ENCODE measurements at places on chromosomes 4 and X.

GRCh38 chr4:15729910-15730533, 27.2 kb downstream of the BST1 start:
- peak; percentile 36 for DNase-seq

- DNase-seq = no peak
These were observed 41.6 kb upstream of the SLC25A4 start for GRCh38 chr4:185101354-185101890.

GRCh38 chr4:74114234-74114633, 15.2 kb upstream of the CXCL2 start:
- DNase-seq = no peak

DNA sequence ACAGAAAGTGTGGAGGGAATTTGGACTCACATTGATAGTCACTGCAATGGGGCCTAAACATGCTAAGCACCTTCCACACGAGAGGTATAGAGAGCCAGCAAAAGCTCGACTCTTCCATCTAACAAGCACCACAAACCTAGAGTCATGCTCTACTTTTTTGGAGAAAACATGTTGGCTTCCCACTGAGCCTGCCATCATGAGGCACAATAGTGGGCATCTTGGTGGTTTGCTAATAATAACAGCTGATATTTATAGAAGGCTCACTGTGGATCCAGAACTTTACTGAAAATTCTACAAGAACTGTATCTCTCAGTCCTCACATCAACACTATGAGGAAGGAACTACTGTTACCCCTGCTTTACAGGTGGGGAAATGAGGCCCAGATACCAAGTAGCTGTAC, 26.6 kb downstream of the MAML3 start:
- DNase-seq = no peak

GRCh38 chrX:118971552-118971951, 2.9 kb upstream of the LONRF3 start:
- no peak for DNase-seq

DNA sequence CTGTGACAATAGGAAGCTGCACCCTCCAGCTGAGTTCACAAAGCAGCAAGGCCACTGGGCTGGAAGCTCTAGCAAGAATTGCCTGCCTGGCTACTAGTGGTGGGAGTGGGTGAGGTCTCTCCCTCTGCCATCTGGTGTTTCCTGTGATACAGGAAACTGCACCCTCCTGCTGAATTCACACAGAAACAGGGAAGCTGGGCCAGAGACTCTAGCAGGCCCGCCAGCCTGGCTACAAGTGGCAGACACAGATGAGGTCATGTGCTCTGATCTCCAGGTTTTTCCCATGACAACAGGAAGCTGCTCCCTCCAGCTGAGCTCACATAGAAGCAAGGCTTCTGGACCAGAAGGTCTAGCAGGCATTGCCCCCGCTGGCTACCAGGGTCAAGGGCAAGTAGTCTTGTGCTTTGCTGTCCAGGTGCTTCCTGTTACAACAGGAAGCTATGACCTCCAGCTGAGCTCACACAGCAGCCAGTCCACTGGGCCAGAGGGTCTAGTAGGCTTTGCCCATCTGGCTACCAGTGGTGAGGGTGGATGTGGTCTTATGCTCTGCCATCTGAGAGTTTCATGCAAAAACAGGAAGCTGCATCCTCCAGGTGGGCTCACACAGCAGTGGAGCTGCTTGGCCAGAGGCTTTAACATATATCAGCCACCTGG, 41.5 kb upstream of the ZXDA start:
- DNase-seq = no peak

GRCh38 chr4:17535242-17535641, 20.3 kb downstream of the CLRN2 start:
- DNase-seq = no peak

DNA sequence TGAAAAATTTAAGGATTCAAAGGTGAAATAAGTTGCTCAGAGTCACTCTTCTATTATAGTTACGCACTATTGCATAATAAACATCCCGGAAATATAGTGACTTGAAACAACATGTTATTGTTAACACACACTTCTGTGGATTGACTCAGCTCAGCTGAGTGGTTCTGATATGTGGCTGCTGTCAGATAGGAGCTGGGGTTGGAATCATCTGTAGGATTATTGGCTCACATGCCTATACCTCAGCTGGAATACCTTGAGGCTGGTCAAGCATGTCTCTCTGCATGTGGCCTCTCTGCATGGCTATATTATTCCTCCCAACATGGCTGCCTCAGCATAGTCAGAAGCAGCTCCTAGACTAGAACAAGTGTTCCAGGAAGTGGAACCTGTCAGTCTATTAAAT, 486.7 kb upstream of the MAGEB2 start:
- no peak for DNase-seq

Measured in stimulated activated CD8-positive, alpha-beta memory T cell treated with anti-CD3 and anti-CD28 coated beads, Interleukin-4, amount 100 ng/mL, for 48 hours (primary cell).